ENCODE measurements at places on chromosomes 6 and 20. TPM values are rescaled to one million over a fixed set of nuclear protein-coding genes. Genes with fewer than 3 reads are reported as not detected.

The SLC17A1 gene
- not detected for total RNA-seq

The NOX3 gene
- total RNA-seq: not detected

The TPD52L1 gene
- 64.1 TPM for total RNA-seq

The ZDHHC14 gene
- 5.3 TPM for total RNA-seq

DNA sequence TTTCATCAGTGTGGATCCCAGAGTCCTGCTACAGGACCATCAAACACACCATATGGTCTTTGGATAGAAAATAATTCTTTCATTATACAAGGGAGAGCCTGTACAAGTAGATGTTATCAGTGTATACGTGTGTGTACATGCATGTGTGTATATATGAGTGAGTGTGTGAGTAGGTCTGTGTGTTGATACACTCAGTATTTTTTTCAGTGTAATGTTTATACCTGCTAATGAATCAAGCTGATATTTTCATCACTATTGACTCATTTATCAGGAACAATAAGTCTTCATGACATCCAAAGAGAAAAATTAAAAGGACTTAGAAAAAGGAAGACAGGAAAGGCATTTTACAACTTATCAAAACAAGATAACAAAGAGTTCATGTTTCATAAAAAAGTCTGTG lies 66.5 kb downstream of the EPM2A start:
- H3K4me1 ChIP-seq: no peaks in the 10 kb centered on the region
- DNase-seq: no peak
- no peak overlapping the region for H3K4me3 ChIP-seq
- H3K36me3 ChIP-seq: no peaks in the 10 kb centered on the region

DNA sequence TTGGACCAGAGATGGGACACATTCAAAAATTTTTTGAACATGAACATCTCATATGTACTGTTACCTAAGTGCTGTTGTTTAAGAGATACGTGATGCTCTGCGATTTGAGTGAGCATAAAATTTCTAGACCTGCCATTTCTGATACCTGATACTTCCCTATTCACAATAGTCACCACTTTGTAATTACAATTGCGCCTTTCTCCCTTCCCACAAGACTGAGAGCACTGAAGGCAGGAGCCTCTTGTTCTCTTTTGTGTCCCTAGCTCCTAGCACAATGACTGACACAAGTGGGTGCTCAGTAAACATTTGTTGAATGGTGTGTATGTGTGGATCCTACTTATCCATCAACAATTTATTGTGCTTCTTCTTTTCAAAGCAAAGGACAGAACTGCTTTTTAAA lies 92.8 kb upstream of the TMEM30A start:
- H3K4me3 ChIP-seq: no peak overlapping the region
- no peaks in the 10 kb centered on the region for H3K4me1 ChIP-seq
- no peaks in the 10 kb centered on the region for H3K27me3 ChIP-seq
- no peaks in the 10 kb centered on the region for H3K36me3 ChIP-seq

- H3K36me3 ChIP-seq: no peaks in the 10 kb centered on the region
- no peaks in the 10 kb centered on the region for H3K4me1 ChIP-seq
- H3K27me3 ChIP-seq: no peaks in the 10 kb centered on the region
- no peak overlapping the region for H3K27ac ChIP-seq
- H3K4me3 ChIP-seq: no peak overlapping the region
- DNase-seq: no peak
Observed at GRCh38 chr6:147805155-147805554, 296.7 kb downstream of the SAMD5 start.

DNA sequence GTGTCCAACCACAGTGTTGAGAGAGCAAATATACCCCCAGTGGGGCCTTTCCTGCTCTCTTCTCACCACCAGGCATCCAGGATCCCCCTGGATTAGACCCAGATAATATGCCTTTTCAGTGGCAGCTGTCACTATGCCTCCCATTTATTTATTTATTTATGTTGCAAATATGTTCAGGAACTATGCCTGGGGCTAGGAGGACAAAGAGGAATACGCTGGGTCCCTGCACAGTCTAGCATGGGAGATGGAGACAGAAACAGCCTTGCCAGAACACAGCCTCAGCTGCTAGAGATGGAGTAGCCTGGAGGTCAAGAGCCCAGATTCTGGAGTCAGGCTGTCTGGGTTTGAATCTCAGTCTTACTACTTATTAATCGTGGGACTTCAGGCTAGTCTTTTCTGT lies 74.6 kb upstream of the LRFN2 start:
- peaks cover 47% of the 10 kb centered on the region for H3K27me3 ChIP-seq
- no peak overlapping the region for H3K27ac ChIP-seq
- no peaks in the 10 kb centered on the region for H3K36me3 ChIP-seq
- DNase-seq: no peak
- no peak overlapping the region for H3K4me3 ChIP-seq

Data from HCT116 (cell line).